ENCODE measurements at places on chromosomes 2 and 18.
A peak's percentile ranks its signal among the peaks of the same experiment; 100 is the strongest.

- no peak for DNase-seq
Observed at GRCh38 chr2:172402198-172402597, 25.2 kb upstream of the ITGA6 start.

DNA sequence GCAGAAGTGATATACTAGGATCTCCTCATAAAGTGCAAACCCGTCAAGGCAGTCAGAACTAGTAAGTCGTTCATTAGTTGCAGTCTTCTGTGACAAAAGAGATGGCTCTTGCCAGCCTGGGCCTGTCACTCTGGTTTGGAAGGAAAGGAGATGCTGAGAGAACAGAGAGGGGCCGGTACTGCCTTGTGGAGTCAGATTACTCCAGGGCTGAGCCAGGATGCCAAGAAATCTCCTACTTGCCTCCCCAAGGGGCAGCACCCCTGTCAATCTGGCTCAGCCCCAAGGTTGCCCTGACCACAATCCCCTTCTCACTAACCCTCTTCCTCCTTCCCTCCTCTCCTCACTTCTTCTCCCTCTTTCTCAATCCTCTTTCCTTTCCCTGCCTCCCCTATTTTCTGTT is 62.9 kb upstream of the ASPRV1 start:
- no peak for DNase-seq

- DNase-seq: no peak
Observed at GRCh38 chr2:49767316-49767715, 613.0 kb upstream of the FSHR start.

- peak; percentile 70 for DNase-seq
Observed at GRCh38 chr18:74476140-74476539, 19.0 kb upstream of the DIPK1C start.

DNA sequence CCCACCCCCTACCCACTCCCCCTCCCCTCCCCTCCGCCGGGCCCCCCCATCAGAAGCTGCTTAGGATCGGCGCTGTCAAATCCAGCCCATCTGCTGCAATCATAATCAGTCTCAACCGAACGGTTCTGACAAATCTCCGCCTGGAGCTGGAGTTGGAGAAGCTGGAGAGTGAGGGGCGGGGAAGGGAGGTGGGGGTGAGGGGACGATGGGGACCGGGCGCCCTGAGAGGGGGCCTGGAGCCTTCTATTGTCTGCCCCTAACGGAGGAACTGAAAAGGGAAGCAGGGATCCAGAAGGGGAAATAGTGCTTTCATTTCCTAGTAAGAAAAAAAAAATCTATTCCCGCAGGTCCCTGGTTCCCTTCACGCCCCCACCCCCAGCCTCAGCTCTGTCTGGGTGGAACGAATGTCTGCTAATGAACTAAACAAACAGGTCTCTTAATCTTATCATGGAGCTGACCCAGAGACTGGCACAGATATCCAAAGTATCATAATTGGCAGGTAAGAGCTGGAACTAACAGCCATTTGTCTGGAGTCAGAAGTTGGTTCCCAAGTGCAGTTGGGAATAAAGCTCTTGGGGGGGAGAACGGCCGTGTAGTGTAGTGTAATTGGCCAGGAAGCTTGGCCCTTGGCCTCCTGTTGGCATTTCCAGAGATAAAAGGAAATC is 301.2 kb downstream of the NCKAP5 start:
- no peak for DNase-seq

DNA sequence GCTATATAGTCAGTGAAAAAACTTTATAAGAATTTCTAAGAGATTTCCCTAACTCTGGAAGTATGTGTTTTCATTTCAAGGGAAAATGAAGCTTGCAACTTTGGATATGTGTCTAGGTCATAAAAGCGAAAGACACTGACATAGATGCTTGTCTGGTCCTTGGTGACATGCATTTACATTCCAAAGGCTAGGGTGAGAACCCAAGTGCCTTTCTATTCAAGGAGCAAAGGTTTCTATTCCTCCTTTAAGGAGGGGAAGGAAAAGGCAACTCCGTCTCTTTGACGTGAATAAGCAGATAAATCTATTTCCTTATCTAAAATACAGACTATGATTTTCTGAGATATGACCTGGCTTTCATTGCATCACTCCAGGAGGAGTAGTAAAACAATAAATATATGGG is 261.1 kb downstream of the CDH7 start:
- DNase-seq: no peak

DNA sequence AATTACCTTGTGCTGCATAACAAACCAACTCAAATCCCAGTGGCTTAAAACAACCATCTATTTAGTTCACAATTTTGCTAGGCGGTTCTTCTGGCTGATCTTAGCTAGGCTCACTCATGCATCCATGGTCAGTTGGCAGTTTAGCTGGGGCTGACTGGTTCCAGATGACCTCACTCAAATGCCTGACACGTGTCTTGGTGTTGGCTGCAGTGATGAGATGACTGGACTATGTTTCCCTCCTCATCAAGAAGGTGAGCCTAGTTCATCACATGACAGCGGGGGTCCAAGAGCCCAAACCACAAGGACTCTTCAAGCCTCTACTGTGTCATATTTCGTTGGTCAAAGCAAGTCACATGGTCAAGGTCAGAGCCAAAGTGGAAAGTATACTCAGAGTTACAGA is 42.7 kb upstream of the ACTR3 start:
- DNase-seq: no peak

DNA sequence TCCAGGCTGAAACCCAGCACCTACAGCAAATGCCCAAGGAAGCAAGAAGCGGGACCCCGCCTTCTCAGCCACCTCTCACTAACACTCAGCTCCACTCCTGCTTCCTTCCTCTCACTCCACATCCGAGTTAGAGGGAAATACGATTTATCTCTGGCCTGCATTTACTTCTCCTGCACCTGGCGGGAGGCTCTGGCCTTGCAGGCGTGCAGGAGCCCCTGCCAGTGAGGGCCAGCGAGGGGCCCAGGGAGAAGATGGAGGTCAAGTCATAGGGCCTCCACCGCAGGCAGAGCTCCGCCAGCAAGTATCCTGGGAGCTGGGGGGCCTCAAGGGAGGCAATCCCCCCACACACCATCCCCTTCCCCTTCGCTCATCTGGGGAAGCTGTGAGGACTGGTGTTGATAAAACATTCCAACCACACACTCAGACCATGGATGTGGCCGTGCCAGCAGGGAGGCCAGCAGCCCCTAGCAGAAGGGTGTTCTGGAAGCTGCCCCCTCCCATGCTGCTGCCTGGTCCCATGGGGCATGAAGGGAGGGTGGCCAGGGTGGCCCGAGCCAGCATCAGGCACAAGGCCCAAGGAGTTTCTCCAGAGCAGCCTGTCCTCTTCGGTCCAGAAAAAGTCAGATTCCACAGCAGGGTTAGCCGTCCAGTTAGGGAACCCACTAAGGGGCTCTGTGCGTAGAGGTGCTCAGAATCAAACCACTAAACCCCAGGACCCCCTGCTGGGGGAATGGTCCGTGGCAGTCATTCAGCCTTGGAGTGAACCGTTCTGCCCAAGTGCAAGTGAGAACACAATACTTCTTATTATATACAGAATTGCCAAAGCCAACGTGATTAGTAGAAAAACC is 91.2 kb downstream of the HDAC4 start:
- peak; percentile 17 for DNase-seq

DNA sequence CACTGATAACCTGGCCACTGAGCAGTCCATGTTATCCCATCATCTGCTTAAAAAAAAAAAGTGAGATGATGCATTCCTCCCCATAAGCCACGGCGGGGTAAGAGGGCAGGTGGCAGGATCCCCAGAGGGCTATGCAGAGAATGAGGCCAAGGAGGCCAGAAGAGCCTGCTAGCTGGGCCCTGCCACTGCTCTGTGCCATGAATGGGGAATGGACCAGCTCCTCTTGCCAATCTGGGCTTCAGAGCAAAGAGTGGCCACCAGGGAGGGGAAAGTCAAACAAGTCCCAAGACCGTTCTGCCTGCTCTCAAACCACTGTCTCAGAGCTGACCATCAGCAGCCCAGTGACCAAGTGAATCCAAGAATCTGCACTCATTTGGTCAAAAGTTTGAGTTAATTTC is 202.4 kb downstream of the TWIST2 start:
- no peak for DNase-seq

DNA sequence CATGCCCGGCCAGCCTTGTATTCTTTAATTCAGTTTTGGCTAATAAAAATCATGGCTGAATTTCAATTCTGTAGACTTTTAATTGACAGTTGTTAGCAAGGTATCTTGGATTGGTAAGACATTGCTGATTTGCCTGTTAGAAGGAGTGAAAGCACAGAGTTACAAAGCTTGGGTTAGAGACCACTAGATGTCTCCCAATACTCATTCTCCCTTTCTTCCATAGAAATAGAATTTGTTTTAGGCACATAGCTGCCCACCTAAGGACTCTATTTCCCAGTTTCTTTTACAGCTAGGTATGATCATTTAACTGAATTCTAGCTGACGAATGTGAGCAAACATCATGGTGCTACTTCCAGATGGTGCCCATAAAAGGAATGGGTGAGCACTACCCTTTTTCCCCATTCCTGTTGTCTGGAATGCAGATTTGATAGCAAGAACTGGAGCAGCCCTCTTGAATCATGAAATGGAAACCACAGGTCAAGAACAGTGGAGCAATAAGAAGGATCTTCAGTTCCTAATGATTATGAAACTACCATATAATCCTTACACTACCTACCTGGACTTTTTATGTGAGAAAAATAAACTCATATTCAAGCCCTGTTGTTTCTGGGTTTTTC is 17.5 kb downstream of the PECR start:
- no peak for DNase-seq

- peak; percentile 32 for DNase-seq
Observed at GRCh38 chr18:3411854-3412268, 38.1 kb upstream of the TGIF1 start.

DNA sequence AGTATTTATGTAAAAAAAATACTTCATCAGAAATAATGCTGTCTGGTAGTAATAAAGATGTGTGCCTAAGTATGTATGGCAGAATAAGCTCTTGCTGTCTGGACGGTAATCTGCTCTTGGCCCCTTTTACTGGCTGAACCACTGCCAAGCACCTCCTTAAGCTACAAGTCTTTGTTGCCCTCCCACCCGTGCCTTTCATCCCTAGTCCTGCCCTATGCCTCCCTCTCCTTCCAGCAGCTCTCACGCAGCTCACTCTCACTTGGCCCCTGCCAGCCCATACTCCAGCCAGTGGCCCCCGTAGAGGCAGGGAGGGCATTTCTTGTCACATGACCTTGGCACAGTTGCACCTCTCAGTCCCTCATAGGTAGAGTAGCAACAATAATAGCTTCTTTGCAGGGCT is 54.5 kb upstream of the NPAS2 start:
- no peak for DNase-seq

DNA sequence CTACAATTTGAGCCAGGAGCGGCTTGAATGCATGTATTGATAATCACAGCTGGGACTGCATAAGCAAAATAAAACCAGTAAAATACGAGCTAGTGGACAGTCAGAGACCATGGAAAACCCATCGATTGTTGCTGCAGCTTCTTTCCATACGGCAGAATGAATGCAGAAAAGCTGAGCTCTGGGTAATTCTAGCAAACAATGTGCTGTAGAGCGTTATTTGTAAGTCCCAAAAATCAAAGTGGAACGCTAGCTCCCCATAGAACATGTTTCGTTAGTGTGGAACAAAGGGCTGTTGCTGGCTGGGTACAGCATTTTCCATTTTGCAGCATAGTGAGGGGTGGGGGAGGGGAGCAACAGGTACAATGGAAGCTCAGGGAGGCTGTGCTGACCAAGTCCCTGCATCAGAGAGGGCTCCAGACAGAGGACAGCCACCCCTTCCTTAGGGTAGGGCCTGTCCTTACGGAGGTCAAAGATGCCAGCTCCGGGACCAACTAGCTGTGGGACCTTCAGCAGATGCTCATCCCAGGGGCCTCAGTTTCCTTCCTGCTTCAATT is 74.1 kb downstream of the BOD1L2 start:
- no peak for DNase-seq

- DNase-seq: no peak
Observed at GRCh38 chr2:153710128-153710527, 161.6 kb upstream of the GALNT13 start.

GRCh38 chr2:241509155-241509784 is 886 bp upstream of the STK25 start:
- DNase-seq: no peak

Data from head of caudate nucleus (tissue), 42 donors.